Amniotic epithelial cell (primary cell): ENCODE measurements at places on chromosomes 2 and 18.
A peak's percentile ranks its signal among the peaks of the same experiment; 100 is the strongest.

DNA sequence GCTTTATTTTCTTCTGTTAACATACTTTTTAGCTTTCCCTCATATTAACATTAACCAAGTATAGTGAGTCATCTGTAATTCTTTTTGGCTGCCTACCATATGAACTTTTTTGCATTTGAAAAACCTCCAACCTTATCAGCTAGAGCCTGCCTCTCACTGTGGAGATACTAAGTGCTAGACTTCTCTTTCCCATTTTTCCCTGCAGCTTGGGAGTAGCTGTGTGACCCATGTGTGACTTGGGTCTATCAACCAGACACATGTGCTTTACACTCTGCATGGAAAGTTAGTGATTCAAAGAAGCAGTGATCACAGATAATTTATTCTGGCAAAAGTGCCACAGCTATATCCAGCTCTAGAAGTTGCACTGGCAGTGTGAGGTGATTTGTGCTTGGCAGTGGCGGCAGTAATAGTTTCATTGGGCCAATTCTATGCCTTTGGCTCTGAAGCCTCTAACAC lies 36.3 kb downstream of the PREPL start:
- peak; percentile 63 for DNase-seq

DNA sequence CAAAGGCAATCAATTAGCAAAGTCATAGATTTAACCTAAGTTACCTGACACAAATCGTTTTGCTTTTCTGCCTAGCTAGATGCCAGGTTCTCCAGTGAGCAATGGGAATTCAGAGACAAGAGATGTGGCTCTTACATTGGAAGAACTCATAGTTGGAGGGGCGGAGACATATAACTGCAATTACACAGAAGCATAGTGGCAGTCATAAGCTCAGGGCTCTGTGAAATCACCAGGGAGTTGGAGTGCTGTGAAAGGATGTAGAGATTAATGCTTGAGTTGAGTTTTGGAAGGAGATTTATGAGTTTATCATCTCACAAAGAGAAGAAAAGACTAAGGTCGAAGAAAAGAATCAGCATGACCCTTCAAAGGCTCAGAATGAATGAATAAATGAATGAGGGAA lies 457.2 kb upstream of the TRIB2 start:
- no peak for DNase-seq

- DNase-seq: no peak
Observed at GRCh38 chr18:63980027-63980426, 10.1 kb downstream of the SERPINB8 start.

GRCh38 chr2:187118331-187119099 lies 269.5 kb upstream of the ZSWIM2 start:
- no peak for DNase-seq

GRCh38 chr2:31402388-31402787 lies 12.2 kb downstream of the XDH start:
- DNase-seq: peak; percentile 34

GRCh38 chr18:63322206-63322605 lies 2.6 kb upstream of the BCL2 start:
- peak; percentile 58 for DNase-seq

DNA sequence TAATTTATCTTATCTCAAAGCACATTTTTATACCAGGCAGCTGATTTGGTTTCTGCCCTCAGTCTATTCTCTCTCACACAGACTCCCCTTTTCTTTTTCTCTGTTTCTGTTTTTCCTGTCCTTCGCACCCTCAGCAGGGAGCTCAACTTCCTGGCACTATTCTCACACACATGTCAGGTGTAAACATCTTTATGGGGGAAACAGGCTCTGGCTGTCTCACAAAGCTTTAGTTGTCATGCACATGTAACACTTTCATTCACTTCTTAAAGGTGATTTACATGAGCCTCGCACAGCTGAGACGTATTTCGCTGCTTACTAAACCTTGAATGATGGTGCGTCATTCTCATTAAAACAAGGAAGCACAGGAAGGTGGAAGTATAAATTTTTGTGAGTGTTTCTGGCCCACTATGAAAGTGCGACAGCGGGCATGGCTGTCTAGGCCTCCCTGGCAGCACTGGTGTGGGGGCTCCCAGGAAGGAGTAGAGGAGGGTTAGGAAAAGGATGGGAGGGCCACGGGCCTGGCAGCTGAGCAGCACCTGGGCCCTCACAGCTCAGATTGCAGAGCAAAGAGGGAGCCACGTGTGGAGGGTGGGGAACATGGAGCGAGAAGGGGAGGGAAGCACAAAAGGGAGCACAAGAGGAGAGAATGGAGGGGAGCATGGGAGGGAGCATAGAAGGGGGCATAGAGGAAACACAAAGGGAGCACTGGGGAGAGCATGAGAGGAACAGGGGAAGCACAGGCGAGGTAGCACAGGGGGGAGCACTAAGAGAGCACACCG lies 46.2 kb upstream of the SNTG2 start:
- no peak for DNase-seq

DNA sequence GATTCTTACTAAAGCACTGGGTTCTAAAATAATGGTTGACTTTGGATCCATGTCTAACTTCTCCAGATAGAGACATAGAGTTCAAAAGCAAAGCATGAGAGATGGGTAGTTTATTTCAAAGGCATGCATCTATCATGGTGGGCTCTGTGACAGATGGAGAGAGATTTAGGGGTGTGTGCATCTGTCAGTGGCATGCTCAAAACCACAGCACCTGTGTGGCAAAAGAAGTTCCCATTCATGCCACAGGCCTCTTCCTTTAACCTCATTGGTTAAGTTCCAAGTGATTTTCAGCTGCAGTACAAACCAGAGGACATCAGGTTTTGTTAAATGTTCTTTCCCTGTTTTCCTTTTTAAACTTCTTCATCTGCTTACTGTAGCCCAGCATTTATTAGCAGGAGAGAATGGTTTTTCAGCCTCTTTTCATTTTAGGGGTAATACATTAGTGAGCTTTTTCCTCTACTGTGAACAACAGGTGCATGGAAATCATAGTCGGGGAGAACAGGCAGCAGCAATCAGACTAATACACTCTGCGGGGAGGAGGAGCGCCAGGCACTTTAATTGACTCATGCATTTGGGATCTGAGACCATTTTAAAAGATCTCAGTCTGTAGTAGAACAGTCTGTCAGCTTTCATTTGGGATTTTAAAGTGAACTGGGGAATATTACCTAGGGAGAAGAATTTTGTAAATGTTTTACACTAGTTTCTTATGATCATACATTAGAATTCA lies 52.4 kb upstream of the UPP2 start:
- no peak for DNase-seq

DNA sequence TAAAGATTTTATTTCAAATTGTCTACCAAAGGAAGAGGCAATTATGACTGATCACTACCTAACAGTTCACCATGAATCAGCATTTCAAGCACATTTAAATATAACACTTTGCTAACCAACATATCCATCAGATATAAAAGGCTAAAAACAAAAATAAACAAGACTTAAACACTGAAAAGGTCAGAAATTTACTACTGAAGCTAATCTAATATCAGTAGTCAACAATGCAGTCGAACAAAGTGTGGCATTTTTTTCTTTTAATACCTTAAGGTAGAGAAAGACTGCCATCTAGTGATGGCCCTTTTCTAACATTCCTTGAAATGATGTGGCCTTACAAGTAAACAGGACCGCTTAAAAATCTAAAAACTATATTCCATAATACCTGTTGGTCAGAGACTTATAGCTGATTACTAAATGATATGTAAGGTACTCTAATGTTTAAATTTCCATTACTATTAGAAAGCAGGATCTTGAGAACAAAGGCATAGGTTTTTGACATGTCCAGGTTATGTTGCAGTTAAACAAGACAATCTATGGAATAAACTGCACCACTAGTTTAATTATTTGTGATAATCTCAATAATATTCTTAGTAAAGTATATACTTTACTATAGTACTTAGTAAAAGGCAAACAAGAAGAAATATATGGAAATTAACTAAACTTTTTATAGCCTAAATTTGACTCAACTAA lies 80.0 kb downstream of the EXOC6B start:
- DNase-seq: peak; percentile 76

DNA sequence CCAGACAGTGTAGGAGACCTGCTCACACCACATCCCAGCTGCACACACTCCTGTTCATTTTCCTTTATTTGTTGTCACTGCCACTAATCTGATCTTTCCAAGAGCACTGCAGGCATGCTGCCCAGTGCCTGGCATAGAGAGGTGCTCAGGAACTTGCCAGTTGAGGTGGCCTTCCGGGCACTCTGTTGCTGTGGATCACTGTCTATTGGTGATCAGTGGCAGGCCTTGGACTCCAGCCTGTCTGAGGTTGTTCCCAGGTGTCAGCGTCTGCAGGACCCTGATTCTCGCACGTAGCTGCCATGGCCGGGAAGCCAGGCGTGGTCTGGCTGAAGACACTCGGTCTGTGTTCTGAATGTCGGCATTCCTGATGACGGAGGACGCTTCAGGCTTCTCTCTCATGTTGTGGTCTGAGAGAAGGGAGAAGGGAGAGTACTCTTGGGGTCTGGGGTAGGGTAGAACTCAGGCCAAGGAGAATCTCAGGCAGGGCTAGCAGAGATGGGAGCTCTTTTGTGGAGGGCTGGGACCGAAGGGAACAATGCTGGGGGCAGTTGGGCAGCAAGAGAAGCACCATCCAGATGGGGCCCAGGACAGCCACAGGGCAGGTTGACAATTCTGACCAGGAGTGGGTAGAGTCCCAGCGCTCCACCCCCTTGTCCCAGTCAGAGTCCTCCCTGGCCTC lies 240.9 kb downstream of the MYCN start:
- no peak for DNase-seq

- peak; percentile 67 for DNase-seq
Observed at GRCh38 chr2:229714736-229715541, 584 bp upstream of the DNER start.

DNA sequence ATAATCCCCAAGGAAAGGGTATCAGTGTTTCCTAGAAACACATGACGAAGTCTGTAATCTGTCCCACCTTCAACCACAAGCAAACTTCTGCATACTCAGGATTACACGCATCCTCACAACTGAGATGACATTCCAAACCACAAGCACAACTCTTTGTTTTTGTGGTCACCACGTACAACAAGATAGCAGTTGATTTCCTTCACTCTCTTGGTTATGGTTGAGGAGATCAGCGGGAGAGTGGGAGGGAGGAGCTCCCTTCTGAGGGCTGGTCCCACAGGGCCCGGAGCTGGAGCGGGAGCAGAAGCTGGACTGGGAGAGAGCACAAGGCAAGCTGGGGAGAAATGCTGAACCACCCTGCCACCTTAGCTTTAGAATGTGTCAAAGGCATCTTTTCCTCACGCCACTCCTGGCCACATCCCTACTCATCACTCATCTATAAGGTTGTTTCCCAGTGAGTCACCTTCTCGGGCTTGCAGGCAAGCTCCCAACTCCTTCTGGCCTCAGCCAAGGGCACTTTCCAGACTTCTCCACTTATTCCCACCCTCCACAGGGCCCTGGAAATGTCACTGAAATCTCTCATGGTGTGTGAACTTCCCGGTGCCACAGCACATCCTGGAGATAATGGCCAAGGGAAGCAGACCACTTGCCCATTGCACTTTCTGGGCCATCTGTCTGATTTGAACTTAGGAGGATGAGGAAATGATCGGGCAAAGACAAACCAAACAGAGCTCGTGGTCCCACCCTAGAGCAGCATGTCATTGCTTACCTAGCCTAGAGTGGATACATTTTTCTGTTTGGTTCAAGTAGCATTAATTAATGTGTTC lies 98.9 kb upstream of the LGALSL start:
- DNase-seq: peak; percentile 74

- no peak for DNase-seq
Observed at GRCh38 chr2:225122007-225122406, 79.7 kb upstream of the DOCK10 start.

DNA sequence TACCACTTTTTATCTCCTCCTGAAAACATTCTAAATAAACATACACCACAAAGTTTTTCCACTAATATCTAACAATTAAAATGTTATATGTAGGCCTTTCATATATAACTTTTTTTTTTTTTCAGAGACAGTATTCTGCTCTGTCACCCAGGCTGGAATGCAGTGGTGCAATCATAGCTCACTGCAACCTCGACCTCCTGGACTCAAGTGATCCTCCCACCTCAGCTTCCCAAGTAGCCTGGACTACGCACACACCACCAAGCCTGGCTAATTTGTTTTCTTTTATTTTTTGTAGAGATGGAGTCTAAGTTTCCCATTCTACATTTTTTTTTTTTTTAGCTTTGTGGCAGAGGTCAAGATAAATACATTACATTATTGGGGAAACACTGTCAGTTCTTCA lies 1612.6 kb upstream of the NXPH2 start:
- DNase-seq: peak; percentile 75

- DNase-seq: peak; percentile 94
Observed at GRCh38 chr2:28915939-28916338, 21.5 kb downstream of the WDR43 start.

GRCh38 chr18:61851940-61852451 lies 40.8 kb downstream of the RNF152 start:
- peak; percentile 23 for DNase-seq

DNA sequence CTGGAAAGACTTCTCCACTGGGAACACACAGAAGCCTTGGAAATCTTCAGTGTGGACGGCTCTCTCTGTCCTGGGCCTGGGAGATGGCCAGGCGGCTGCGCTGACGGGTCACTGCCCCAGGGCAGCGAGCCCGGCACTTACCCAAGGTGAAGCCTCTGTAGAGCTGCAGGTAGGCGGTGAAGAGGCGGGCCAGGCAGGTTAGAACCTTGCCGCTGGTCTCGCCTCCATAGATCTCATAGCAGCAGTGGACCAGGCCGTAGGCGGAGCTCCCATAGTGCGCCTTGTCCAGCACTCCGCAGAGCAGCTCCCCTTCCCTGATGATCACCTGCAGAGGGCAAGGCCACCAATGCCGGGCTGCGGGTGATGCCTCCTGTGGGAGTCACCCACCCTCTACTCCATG lies 53.0 kb downstream of the POLR1A start:
- DNase-seq: no peak

DNA sequence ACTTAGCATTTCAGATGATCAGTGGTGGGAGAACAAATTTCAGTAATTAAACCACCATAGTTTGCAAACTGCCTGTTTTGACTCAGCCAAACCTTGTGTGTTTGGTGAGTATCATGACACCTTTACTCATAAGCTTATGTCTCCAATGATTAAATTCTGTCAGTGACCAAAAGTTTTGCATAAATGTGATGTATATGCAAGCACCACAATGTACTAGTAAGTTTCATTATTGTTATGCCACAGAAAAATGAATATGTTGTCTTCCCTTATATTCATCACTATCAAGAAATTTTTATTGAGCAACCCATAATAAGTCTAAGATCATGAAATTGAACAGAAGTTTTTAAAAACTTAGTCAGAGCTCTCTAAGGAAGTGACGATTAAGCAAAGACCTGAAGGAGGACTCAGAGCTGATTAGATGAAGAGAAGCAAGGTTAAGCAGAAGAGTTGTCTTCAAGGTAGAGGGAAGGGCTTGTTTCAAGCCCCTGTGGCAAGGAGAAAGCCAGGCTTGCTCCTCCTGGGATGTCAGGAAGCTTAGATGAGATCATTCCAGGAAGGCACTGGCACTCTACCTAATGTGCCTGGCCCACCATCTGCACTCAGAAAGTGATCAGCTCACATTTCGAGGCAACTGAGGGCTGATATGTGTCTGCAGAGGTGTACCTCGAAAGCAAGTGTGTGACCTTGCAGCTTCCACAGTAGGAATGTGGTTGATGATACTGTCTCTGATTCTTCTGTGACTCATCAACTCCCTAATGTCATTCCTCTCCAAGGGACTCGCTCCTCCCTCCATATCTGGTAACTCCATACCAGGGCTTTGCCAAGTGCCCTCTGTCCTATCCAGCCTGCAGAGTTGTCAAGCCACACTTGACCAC lies 54.7 kb downstream of the KCTD18 start:
- peak; percentile 62 for DNase-seq
